ENCODE measurements at places on chromosomes 4 and X.

DNA sequence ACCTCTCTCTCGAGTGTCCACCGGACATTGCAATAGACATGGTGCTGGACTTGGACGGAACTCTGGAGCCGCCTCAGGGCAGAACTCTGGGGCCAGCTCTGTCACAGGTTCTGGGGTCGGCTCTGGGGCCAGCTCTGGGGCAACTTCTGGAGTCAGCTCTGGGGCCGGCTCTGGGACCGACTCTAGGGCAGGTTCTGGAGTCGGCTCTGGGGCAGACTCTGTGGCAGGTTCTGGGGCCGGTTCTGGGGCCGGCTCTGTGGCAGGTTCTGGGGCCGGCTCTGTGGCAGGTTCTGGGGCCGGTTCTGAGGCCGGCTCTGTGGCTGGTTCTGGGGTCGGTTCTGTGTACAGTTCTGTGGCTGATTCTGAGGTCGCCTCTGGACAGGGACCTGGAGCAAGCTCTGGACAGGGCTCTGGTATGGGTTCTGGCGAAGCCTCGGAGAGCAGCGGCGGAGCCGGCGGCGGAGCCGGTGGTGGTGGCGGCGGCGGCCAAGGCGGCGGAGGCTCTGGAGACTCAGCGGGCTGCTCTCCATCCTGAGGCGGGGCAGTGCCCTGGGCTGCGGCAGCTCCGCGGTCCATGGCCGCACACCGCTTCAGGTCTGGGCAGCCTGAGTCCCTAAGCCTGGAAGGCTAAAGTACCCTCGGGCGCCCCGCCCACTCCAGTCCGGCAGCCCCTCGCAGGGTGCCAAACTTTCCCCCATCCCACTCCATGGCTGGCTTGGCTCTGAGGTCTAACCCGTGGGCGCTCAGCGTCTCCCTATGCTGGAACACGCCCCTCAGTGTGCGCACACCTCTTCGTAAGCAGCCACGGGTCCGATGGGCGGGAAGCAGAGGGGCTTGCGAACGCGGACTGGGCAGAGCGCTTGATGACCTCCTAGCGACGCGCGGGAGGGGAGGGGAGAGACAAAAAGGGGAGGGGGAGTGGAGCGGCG is at the start of gene DGKK:
TSS of gene DGKK (minus strand) at position 723 of the 929 bp plus-strand sequence. CDS start at position 576, 147 bp downstream.
- no peak for DNase-seq

DNA sequence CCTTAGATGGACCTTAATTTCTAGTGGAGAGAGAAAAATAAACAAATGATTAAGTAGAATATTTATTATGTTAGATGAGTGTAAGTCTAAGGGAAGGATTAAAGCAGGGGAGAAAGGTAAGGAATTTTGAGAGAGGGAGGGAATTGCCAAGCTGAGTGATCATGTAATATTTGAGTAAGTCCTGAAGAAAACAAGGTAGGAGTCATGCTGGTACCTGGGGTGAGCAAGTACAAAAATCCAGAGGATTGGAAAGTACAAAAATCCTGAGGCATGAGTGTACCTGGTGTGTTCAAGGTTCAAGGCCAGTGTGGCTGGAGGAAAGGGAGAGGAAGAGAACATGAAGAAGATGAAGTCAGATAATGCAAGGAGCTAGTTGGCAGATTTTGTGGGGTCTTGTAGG is 87.2 kb upstream of the MYOZ2 start:
- DNase-seq = no peak

- no peak for DNase-seq
Observed at GRCh38 chr4:7108660-7109059, 40.8 kb upstream of the GRPEL1 start.

DNA sequence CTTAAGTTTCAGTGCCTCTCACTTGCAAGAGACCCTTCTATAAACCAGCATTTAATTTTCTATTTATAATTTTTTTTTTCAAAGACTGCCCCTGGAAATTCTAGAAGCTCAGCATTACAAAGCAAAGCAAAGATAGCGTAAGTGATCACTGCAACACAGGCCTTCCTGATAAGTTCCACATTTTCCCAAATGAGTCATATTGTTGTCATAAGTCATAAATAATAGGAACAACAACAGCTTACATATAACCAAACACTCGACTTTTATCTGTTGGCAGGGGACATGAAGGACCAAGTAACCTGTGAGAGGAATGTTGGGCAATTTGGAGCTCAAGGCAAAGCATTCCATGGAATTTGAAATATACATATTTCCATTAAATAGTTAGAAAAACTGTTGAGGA is 815.5 kb downstream of the DMD start:
- DNase-seq = no peak

GRCh38 chr4:27701606-27702005 is 841.0 kb downstream of the STIM2 start:
- DNase-seq = no peak

DNA sequence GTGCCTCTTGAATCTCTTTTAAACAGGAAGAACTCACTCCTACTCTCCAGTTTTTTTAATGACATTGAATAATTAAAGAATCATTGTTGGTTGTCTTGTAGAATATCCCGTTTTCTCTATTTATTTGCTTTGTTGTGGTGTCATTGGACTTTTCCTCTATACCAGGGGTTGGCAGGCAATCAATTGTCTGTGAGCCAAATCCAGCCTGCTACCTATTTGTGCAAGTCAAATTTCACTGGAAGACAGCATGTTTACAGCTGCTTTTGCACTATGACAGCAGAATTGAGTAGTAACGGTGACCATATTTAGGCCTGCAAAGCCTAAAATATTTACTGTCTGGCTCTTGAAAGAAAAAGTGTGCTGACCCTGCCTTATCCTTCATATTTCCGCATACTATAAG is 34.8 kb downstream of the POLA1 start:
- no peak for DNase-seq

- DNase-seq = no peak
Observed at GRCh38 chrX:123450222-123450621, 266.1 kb downstream of the GRIA3 start.

DNA sequence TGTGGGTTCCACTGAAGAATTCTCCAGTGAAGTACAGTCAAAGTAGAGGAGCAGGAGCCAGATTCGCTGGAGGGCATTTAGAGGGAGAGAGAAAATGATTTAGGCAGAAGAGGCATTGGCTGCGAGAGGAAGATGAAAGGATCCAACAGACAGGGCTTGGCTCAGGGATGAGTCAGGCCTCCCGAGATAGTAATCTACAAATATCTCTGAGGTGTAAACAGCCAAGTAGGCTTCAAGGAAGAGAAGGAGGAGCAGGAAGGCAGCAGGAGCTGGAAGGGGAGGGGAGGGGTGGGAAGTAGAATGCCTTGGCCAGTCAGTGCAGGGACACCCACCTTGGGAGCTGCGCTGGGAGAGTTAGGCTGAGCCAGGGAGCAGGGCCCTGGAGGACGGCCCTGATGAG is 55.5 kb downstream of the PJA1 start:
- no peak for DNase-seq

DNA sequence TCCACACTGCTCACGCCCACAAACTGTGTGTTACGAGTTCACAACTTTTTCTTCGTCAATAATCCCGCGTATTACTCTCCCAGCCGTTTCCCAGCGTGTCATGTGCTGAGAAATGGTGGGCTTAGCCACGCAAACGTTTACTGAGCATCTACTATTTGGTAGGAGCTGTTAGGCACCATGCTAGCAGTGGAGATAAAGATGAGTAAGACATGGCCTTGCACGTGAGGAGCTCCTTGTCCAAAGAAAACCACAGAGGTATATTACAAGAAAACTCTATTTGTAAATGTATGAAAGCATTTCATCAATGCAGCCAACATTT is 821 bp upstream of the TMEM128 start:
- no peak for DNase-seq

All from smooth muscle cell of the brain vasculature (primary cell).